ENCODE measurements at places on chromosomes 2 and 18. TPM values are rescaled to one million over a fixed set of nuclear protein-coding genes. Genes with fewer than 3 reads are reported as not detected.

The FASTKD1 gene
- total RNA-seq, result 48.4 TPM

The EMX1 gene
- total RNA-seq, result not detected

The NTSR2 gene
- not detected for total RNA-seq

The CYS1 gene
- total RNA-seq, result 0.70 TPM

The SALL3 gene
- total RNA-seq, result not detected

The AMER3 gene
- not detected for total RNA-seq

The ZC3H8 gene
- total RNA-seq, result 25.7 TPM

The SERPINB4 gene
- total RNA-seq, result not detected

The TMEM17 gene
- total RNA-seq, result 0.14 TPM

The PDE1A gene
- total RNA-seq, result not detected

The TMEM182 gene
- total RNA-seq, result 2.3 TPM

The ASIC4 gene
- total RNA-seq, result 0.16 TPM

The XDH gene
- total RNA-seq, result 0.30 TPM

The MYO1B gene
- 2.8 TPM for total RNA-seq

The ATP6V1B1 gene
- not detected for total RNA-seq

The CDK15 gene
- total RNA-seq, result not detected

The CHPF gene
- total RNA-seq, result 13.9 TPM

The CTLA4 gene
- 26.0 TPM for total RNA-seq

The LRATD1 gene
- not detected for total RNA-seq

The PLB1 gene
- 2.0 TPM for total RNA-seq

The RNF125 gene
- 54.7 TPM for total RNA-seq

The RUFY4 gene
- 1.3 TPM for total RNA-seq

The ZNF396 gene
- 0.45 TPM for total RNA-seq

The AGAP1 gene
- total RNA-seq, result 1.4 TPM

The CIDEA gene
- not detected for total RNA-seq

The QPCT gene
- 0.18 TPM for total RNA-seq

The MERTK gene
- total RNA-seq, result 0.27 TPM

The AQP12A gene
- total RNA-seq, result not detected

The PRKAG3 gene
- total RNA-seq, result not detected

The PLCD4 gene
- total RNA-seq, result 0.30 TPM

The TMEM127 gene
- 41.1 TPM for total RNA-seq

The IFIH1 gene
- 31.8 TPM for total RNA-seq

The LGALSL gene
- total RNA-seq, result 0.73 TPM

The HOXD8 gene
- not detected for total RNA-seq

The SKA1 gene
- total RNA-seq, result 35.9 TPM

The REG3G gene
- not detected for total RNA-seq

The CD28 gene
- total RNA-seq, result 117 TPM

The MEP1B gene
- total RNA-seq, result 0.11 TPM

The TGFA gene
- total RNA-seq, result 0.07 TPM

The USP14 gene
- total RNA-seq, result 76.8 TPM

The RTP5 gene
- total RNA-seq, result 0.07 TPM

The KLHL30 gene
- not detected for total RNA-seq

The PDE11A gene
- total RNA-seq, result not detected

The IGFBP5 gene
- total RNA-seq, result not detected

The CPO gene
- not detected for total RNA-seq

The CCDC121 gene
- 1.2 TPM for total RNA-seq

The TSPYL6 gene
- total RNA-seq, result not detected

All from T-helper 2 cell treated with Interferon-gamma antibody and Interleukin-4, amounts not matched to agents 100 ng/mL and 5 ng/mL, for 36 hours (primary cell).